ENCODE measurements at places on chromosomes 4 and X.

GRCh38 chr4:113327494-113327893 is 278.0 kb downstream of the ANK2 start:
- DNase-seq: no peak

DNA sequence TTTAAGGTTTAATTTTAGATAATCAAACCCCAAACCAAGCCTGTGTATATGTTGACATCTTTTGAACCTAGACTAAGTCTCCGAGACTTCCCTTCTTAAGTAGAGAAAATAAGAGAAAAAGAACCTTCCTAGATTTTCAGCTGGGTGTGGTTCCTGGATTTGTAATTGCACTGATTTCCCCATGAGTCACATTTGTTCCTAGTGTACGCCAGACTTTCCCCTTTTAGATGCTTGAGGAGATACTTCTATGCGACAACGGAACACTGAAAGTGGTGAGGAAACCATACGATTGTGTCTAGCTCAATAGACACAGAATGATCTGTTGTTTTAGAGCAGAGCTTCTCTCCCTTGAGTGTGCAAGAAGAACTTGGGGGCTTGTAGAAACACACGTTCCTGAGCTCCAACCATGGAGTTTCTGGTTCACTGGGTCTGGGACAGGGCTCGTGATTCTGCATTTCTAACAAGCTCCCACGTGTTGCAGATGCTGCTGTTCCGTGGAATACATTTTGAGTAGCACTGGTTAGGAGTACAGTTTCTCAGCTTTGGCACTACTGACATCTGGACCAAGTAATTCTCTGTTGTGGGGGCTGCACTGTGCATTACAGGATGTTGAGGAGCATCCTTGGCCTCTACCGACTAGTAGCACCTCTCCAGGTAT is 87.1 kb downstream of the AMELX start:
- DNase-seq: no peak

- DNase-seq: no peak
Observed at GRCh38 chr4:26520728-26521450, 30.6 kb upstream of the CCKAR start.

DNA sequence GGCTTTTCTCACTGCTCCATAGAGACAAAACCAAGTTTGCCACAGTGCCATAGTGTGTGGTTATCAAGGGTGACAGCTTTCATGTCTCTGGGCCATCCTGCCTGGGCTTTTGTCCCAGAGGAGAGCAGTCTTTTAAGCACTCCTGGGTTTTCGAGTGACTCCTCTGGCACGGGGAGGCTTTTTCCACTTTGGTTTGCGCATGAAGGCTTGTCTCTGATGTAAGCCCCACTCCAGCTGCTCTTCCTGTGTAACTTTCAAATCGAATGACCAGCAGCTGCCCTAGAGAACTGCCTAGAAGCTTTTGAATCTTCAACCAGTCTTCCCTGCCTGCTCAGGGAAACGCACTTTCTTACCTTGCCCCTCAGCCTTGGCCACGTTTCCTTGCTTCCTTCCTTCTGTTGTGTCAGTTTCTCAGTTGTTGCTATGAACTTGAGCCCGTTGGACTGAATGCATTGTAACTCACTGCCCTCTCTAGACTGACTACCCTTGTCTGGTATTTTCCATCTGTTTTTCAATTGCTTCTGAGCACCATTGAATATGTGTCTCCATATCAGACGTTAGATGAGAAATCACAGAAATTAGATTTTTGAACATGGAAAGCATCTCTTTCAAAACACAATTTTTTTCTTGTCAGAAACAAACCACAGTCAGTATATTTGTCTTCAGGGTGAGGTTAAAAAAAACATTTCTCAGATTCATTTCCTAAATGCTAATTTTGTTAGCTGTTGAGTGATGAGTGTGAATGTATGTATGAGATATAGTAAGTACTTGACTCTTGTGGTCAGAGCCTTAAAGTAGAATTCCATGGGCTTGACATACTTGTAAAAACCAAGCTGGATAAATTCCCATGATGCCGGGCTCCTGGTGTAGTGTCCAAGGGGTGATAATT is 45.3 kb downstream of the SLC9A6 start:
- DNase-seq: no peak

DNA sequence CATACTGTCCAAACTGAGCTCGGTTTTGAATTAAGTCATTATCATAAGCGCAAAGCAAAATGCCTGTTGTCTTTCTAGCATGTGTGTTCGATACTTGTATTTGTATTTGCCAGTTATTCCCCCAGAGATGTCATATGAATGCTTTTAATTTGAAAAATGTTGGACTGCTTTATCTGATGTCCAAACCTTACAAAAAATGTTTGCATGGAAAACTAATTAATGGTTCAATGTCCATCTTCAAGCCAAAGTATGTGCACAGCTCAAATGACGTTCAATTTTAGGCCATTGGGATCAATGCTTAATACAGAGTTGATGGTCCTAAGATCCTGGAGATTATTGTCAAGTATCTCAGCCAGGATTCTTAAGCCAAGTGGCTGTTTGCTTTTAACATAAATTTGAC is 17.2 kb upstream of the HPGDS start:
- no peak for DNase-seq

- no peak for DNase-seq
Observed at GRCh38 chr4:136650541-136651277, 881.6 kb downstream of the PCDH18 start.

- DNase-seq: no peak
Observed at GRCh38 chr4:123301923-123302322, 94.7 kb upstream of the SPRY1 start.

DNA sequence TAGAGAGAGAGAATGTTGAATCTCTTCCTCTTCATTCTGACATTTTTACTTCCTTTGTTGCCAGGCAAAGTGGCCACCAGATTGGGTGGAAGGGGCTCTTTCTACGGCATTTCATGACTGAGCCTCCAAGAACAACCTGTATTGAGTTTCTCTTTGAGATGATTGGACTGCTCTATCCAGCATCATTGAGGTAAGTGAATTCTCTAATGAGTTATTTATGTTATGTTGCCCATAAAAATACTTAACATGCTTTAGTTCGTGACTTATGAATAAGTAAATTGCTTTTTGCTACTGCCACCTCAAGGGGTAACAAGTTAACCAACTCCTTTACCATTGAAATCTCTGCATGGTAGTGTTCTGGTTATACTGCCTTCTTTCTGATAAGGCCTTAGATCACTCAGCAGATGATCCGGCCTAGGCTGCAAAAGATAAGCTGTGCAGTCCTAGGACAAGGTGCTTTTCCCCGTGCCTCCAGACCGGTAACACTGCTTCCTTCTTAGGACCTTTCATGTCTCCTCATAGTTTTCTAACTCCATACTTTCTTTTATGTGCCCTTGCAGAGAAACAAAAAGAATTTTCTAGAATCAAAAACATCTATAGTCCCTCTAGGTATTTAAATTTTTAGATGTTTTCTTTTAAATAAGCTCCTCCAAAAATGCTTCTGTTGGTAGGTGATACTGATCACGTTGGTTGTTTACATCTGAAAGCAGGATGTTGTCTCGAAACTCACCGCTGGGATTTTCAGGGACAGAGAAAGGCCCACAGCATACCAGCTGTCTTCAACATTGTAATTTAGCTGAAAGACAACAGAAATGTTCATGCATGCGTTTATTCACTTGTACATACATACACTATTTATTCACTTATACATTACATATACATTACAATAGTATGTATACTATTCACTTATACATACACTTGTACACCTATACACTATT is 157.1 kb upstream of the RBPJ start:
- no peak for DNase-seq

Data from HEK293T (cell line).